Activated CD8-positive, alpha-beta memory T cell treated with anti-CD3 and anti-CD28 coated beads, Interleukin-2, amount 50 U/mL, for 4 hours (primary cell): ENCODE measurements at places on chromosomes 11 and 22.
A peak's percentile ranks its signal among the peaks of the same experiment; 100 is the strongest.

- DNase-seq: no peak
Measured at GRCh38 chr11:19853920-19854319, 141.3 kb downstream of the NAV2 start.

DNA sequence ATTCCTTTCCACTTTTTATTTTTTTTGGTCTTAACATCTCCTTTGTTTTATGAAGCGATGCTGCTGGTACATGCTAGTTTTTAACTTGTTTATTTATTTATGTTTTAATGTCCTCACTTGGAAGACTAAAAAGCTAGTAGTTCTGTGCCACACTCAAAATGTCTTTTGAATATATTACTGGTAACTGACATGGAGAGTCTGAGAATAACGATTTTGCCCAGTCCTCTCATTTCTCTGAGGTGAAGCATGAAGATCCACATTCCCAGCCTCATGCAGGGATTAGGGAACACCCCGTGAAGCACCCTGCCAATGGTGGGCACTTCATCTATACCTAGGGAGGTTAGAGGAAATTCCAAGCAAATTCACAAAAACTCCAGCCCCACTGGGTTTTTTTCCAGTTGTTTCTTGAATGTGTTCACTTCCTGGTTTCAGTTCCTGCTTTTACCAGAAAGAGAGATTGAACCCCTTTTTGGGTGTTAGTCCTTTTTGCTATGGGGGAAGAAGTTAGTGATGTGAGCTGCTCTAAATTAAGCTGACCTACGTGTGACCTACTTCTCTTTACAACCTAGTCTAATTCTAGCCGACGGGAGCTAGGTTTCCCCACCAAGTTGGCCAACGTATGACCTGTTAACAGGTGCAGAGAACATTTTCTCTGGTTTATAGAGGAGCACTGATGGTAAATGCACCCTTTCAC, 106.1 kb downstream of the SLC1A2 start:
- DNase-seq: no peak

GRCh38 chr11:64134963-64135362, 30.9 kb downstream of the MACROD1 start:
- DNase-seq: no peak

DNA sequence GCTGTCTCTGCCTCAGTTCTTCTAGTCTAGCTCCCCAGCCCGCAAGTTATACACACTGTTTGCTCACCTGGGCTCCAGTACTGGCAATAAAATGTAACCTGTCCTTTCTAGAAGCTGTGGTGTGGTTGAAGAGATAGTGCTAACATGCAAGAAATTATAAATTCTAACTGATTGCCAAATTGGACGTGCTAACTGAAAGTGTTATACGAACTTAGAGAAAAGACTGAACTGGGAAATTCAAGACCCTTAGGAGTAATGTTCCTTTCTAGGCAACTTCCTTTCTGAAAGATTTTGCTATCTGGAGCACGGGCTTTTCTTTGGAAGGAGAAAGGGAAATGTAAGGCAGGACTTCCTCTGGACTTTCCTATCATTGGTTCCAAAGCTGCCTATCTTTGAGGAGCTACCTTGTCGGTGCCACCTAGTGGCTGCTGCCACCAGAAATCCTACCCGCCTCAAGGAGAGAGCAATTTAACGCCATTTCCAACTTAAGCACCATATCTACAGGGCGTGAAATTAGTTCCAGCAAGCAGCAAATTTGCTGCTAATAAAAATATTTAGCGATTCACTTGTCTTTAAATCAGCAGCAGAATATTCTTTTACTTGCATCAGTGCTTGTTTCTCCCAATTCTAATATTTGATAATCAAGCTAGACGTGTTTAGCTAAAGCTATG, 12.7 kb upstream of the TMEM218 start:
- peak; percentile 36 for DNase-seq

- DNase-seq: no peak
Measured at GRCh38 chr11:109421981-109422869, at the start of gene C11orf87. Gene C11orf87 (plus strand): TSS chr11:109422190. CDS start chr11:109423634, 1,444 bp downstream.

- DNase-seq: no peak
Measured at GRCh38 chr22:48754611-48755058, 1073.0 kb downstream of the BRD1 start.

GRCh38 chr11:14258221-14258935, 100.6 kb downstream of the RRAS2 start:
- no peak for DNase-seq

DNA sequence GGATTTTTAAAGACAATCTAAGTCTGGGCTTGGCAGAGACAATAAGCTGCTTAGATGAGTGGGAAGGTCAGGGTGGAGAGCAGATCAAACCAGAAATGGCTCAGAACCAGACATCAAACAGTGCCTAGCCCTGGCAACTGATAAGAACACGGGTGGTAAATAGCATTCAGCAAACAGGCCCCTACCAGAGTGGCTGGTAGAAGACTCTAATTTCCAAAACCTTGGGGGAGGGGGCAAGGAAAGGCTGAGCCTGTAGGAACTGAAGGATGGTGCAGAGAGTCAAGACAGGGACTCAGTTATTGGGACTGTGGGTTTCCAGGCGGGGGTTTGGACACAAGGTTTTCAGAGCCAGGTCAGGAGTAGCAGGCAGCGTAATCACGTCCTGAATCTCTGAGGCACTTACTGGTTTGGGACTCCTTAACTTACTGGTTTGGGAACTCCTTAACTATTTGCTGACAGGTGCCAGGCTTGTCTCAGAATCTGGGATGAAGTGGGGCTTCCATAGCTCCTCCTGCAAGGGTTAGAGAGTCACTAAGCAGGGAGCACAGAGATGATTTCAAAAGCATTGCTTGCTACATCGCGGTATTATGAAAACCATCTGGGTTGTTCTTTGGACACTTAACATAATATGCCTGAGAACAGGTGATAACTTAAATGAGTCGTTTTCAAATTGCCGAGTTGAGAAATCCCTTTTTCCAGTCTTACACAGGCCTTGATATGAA, 5.7 kb upstream of the ABTB2 start:
- DNase-seq: no peak

DNA sequence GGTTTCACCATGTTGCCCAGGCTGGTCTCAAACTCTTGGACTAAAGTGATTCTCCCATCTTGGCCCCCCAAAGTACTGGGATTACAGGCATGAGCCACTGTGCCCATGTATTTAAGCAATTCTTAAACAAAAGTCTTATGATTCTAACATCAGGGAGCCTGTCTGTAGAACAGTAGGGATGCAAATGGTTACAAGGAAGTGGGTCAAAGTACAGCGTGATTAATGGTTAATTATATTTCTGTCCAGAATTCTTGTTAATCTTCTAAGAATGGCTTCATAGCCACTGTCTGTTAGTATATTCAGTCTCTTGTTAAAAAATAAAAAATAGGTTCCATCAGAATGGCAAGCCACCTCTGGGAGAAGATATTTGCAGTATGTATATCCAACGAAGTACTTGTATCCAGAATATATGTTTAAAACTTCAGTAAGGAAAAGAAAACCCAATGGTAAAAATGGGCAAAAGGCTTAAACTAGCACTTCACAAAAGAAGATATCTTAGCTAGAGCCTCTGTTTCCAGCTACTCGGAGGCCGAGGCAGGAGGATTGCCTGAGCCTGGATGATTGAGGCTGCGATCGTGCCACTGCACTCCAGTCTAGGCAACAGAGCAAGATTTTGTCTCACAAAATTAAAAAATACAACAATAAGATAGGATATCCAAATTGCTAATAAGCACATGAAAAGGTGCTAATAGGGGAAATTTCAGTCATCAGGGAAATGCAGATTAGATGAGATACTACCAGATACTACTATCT, 22.9 kb downstream of the ATG13 start:
- no peak for DNase-seq

DNA sequence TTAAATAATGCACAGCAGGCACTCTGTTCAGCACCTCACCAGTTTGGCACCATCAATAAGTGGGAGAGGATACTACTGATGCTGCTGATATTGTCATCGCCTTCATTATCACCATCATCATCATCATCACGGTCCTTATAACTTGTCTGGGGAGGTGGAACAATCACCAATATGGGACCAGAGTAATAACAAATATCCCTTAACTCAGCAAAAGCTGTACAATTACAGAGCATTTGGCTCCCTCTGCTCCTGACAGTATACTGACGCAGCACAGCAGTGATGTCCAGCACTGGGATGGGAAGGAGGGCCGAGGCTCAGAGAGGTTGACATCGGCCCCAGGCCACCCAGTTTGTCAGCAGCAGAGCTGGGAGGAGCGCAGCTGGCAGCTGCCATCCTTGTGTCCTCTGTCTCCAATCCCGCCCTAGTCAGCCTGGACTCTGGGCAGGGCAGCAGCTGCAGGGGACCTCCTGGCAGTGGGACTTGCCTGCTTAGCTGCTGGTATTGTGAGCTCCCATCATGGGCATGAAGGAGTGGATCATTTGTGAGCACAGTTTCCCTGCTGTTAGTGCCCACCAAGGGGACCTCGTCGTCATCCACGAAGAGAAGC, 90.0 kb downstream of the DHCR7 start:
- no peak for DNase-seq

DNA sequence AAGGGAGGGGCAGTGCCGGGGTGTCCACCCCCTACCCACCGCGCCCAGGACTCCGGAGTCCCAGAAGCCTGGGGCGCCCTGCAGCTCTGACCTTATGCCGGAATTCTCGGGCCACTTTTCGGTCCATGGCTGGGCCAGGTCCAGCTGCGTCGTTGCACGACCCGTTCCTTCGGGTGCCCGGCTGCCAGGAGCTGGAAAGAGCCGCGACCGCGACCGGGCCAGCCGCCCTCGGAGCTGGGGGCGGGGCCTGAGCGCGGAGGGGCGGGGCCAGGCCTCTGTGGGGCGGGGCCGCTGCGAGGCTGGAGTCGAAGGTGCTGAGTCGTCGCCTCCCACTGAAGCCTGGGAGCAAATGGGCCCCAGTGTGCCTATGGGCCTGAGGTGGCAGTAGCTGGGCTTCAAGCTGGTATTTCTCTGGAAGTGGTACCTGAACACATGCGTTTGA, at the start of gene USH1C:
Gene USH1C (minus strand): TSS at position 236 of the 442 bp plus-strand sequence. CDS start 109 bp downstream, at position 127.
- peak; percentile 22 for DNase-seq

DNA sequence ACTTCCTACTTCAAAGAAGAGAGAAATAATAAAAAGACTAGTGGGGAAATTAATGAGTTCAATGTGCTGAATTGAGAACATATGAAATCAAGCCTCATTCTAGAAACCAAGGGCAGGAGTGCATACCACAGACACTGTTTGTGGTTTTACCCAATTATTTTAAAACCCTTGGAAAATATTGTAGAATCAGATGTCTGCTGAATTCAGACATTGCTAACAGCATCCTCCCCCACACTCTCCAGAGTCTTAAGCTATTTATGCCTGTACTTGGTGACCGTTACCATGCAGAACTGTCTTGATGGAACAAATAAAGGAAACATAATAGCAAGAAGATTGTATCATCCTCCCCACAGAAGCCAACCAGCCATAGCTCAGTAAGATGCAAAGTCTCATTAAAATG, 850.1 kb downstream of the NTM start:
- DNase-seq: no peak

DNA sequence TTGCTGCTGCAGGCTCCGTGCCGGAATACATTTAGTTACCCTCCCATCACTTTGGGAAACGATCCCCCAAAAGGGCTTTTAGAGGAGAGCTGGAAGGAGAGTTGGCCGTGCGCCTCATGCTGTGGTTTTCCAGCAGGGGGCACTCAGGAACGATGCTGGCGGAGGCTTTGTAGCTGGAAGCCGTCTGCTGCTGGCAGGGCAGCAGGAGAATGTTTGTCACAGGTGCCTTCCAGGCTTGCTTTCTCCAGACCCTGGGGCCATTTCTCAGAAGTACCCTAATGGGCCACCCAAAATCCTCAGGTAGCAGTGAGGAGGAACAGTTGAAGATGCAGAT, 30.0 kb upstream of the CABP7 start:
- peak; percentile 30 for DNase-seq

DNA sequence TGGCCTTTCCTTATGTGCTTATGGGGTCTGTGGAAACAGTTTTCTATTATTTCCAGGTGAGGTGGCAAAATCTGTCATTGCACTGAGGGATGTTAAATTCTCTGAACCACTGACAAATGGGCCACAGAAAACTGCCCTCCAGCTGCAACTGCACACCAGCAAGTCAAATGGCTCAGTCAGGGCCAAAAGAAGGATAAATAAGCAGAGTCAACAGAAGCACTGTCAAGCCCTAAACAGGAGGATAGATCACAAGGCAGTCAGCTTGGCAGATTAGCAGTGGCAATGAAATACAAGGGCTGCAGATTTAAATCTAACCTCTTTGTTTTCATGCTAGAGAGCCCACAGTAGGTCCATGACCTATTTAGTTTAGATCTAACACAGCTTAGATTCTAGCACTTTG, 435.6 kb downstream of the ETS1 start:
- DNase-seq: no peak

GRCh38 chr11:955154-956063, 29.7 kb downstream of the AP2A2 start:
- DNase-seq: no peak

DNA sequence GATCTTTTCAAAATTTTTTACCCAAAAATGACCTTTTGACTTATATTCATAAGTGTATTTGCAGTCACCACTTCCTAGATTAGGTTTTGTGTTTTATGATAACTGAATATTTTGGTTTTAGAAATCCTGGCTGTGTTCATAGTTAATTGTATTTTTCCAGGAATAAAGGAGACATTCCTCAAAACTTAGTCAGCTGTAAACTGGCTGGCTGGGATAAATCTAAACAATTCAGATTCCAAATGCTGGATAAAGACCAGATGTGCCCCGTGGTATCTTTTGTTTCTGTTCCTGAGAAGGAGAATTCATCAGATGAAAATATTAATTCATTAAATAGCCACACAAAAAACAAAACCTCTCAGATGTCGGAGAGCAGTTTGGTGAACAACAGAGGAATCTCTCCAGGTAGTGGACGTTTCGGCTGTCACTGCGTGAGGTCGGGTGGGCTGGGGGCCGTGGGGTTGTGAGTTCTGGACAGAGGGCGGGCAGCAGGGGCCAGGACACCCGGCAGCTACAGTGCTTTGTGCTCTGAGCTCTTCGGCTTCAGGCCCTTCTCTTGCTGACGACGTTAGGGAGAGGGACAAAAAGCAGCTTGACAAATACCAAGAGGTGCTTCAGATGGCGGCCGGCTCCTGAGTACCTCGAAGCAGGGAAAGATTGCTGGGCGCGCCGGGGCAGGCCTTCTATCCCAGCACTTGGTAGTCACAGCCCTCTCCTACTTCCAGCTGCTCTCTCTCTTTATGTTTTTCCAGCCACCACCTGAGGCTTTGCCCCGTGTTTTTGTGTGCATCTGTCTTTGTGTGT, 24.6 kb downstream of the MOV10L1 start:
- DNase-seq: no peak

DNA sequence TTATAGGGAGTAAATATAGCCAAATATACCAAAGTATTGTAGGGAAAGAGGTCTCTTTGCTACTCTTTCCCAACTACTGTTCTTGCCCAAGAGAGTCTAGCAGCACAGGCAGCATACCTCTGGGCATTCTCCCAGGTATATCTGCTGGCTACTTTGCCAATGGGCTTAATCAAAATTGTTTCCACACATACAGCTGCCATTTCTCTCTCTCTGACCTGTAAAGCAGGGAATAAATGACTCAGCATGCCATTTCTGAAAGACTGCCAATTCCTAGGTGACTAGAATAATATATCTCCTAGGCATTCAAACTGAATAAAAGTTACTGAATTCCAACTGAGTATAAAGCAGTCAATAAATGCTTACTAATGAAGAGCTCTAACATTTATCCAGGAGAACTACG, 44.6 kb downstream of the RDX start:
- no peak for DNase-seq

GRCh38 chr11:3123305-3123704, 41.8 kb downstream of the OSBPL5 start:
- no peak for DNase-seq

- no peak for DNase-seq
Measured at GRCh38 chr11:2265396-2265795, 5.0 kb downstream of the ASCL2 start.
